ENCODE measurements at places on chromosomes 6 and 20.
A peak's percentile ranks its signal among the peaks of the same experiment; 100 is the strongest.

DNA sequence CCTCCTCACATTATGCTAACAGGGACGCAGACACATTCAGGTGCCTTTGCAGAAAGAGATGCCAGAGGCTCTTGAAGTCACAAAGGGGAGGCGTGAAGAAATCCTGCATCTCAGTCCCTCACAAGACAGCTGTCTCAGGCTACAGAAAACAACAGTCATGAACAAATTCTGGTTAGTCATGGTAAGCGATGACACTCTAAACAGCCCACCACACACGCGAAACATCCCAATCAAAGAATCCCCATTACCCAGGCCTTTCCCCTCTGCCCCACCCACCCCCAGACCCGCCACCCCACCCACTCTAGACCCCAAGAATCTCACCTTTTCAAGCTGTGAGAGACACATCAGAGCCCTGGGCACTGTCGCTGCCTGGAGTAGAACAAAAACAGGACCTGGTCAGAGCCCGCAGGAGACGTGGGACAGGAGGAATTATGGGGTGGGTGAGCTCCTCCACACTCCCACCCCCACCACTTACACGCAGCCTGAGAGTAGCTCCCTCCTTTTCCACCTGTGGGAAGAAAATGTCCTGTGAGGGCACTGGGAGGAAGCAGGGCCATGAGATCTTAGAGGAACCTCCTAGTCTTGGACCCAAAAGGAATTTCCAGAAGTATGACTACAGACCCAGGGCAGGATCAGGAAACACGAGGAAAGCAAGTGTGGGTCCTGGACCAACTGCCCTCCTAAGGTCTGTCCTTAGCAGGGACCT lies 2.7 kb downstream of the HLA-B start:
- no peak for DNase-seq

DNA sequence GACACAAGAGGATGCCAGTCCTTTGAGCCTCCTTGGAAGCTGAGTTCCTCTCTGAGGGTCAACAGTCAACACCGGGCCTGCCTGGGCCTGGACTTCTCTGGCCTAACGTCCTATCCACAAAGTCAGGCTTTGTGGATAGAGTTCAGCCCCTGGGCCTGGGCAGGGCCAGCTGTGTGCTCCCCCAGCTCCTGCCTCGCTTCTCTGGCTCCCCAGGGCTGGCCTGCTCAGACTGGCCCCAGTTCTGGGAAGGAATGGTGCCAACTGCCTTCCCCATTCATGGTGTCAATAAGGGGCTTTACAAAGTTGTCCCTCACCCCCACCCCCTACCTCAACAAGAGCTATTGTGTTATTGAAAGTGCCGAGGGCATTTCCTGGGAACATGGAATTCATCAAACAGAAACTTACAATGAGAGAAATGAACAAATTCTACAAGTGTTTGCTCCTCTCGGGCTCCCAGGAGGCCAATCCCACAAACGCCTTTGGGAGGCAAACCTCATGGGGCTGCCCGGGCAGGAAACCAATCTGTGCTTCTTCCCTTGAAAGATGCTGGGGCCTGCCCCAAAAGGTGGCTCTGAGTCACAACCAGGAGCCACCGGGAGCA lies 26.5 kb upstream of the PPP1R14C start:
- DNase-seq, result no peak

- DNase-seq, result no peak
These were observed 259.5 kb upstream of the JARID2 start for GRCh38 chr6:14986370-14986769.

DNA sequence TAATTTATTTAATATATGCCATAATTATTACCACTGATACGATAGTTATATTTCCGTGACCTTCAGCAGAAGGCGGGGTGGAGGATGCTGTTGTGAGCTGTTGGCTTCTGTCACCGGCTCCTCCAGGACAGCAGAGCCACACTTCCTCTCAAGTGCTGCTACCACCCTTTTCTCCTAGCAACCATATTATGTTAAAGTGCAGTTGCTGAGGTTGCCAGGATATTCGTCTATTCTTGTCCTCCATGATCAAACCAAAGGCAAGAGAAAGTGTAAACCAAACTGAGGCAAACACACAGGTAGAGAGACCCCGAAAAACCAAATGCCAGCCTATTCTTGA lies 27.8 kb downstream of the RGS17 start:
- DNase-seq, result no peak

DNA sequence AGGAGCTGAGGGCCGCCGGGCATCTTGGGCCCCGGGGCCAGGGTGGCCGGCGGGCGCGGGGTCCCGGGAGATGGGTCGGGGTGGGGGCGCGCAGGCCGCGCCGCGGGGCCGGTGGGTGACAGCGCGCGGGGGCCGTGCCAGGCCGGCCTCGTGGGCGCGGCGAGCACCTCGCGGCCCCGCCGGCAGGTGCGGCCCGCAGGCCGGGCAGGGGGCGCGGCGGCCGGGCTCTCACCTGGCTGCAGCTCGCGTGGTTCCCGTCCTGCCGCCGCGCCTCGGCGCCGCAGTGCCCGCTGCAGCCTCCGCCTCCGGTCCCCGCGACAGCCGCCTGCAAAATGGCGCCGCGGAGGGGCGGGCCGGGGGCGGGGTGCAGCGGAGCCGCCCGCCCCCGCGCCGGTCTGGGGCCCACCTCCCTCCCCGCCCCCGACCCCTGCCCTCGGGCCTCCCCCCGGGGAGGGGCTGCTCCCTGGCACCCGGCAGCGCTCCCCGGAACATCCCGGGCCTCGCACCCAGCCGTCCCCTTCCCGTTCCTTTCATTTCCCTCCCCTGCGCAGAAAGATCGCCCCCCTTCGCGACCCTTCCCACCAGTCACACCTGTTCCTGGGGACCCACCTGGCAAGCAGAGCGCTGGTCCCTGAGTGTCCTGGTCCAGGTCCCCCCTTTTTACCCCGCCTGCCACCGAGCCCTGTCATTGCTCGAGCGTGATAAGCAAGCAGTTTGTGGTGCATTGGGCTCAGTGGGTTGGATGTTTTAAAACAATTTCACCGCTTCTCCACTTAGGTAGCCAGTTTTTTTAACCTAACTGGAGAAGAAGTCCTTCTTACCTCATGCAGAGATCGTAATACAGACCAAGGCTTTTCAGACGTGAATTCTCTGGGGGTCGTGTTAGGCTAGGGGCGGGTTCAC lies at the start of gene SLC23A2:
SLC23A2 (minus strand) TSS at position 337 of the 903 bp plus-strand sequence. CDS start 68,948 bp downstream, outside the sequence.
- peak; percentile 5 for DNase-seq

GRCh38 chr6:12395898-12396297 lies 105.7 kb downstream of the EDN1 start:
- no peak for DNase-seq

DNA sequence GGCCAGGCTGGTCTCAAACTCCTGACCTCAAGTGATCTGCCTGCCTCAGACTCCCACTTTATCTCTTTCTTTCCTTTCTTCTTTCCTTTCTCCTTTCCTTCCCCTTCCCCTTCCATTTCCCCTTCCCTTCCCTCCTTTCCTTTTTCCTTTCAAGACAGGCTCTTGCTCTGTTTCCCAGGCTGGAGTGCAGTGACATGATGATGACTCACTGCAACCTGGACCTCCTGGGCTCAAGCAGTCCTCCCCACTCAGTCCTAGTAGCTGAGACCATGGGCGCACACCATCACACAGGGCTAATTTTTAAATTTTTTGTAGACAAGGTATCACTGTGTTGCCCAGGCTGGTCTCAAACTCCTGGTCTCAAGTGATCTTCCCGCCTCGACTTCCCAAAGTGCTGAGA lies 377.6 kb upstream of the ZFP64 start:
- no peak for DNase-seq

DNA sequence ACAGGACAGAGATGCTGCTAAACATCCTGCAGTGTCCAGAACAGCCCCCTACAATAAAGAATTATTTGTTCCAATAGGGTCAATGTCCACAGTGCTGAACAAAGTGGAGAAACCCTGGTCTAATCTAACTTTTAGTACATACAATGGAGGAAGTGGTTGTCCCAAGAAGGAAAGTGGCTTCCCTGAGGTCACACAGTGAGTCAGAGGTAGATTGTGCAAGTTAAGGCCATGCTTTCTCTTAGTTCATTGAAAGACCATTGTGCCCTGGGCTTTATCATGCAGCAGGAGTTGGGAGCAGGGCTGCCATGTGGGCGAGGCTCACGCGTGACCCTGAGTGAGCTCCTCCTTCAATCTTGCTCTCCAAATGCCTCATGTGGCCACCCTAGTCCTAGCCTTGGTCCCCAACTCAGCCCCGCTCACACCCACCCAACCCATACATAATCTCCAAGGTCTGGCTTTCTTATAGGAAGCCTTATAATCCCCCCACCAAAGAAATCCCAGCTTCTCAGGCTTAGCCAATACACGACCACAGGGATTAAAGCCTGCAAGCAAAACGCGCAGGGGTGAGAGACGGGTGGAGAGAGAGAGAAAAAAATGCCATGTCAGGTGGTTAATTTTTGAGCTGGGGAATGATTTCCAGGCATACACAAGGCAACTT lies 19.9 kb downstream of the SLC13A3 start:
- DNase-seq, result no peak

Data from NCI-H1694 treated with DMSO at 0.1 percent for 48 hours (cell line).